ENCODE measurements at places on chromosomes 1 and 21. TPM values are rescaled to one million over a fixed set of nuclear protein-coding genes. Genes with fewer than 3 reads are reported as not detected.

KRTAP19-3 gene
- total RNA-seq: not detected

DNA sequence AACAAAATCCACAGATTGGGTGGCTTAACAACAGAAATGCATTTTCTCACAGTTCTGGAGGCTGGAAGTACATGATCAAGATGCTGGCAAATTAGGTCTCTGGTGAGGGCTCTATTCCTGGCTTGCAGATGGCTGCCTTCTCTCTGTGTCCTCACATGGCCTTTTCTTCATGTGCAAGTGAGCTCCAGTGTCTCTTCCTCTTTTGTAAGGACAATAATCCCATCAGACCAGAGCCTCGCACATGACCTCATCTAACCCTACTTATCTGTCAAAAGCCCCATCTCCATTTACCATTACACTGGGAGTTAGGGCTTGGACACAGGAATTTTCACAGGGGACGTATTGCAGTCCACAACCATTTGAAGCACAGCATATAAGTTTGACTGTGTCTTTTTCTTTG is 181.6 kb downstream of the NEGR1 start:
- no peak overlapping the region for H3K27ac ChIP-seq
- H3K4me1 ChIP-seq: no peaks in the 10 kb centered on the region
- DNase-seq: no peak
- H3K36me3 ChIP-seq: no peaks in the 10 kb centered on the region
- H3K27me3 ChIP-seq: no peaks in the 10 kb centered on the region

ZCCHC17 gene
- 39.0 TPM for total RNA-seq

- H3K27ac ChIP-seq: no peak overlapping the region
- H3K4me3 ChIP-seq: no peak overlapping the region
- H3K4me1 ChIP-seq: no peaks in the 10 kb centered on the region
Observed at GRCh38 chr1:246162560-246162959, 344.5 kb downstream of the SMYD3 start.

DNA sequence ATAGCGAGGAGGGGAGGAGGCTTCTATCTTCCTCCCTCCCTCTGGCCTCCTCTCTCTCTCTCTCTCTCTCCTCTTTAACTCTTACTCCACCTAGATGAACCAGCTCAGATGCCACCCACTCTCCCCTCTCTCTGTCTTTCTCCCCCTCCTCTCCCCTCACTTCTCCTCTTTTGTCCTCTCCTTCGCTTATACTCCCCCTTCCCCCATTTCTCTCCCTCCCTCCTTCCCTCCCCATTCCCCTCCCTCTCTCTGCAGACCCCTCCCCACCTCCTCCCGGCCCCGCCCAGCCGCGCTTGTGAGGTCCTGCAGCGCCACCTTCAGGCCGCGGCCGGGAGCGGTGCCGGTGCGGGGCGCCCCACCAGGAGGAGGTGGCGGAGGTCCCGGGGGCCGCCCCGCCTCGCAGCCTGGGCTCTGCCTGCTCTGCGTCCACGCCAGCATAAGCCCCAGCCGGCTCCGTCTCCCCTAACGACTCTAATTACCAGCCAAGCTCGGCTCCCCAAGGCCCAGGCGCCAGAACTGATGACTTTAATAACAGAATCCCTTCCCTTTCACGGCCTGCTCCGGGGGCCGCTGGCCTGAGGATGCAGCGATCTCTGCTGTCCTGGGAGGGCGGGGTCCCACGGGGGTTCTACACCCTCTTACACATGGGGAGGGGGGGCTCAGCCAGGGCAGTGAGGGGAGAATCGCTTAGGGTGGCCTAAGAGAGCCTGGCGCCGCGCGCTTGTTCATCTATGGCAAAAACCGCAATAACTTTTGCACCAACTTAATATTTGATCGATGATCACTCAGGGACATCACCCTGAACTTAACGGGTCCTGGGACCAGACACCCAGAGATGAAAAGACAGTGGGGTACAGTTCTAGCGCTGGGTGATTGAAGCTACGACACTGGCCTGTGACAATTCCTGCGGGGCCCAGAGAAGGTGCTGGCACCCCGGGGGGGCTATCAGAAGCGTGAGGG is 637.3 kb downstream of the MATN1 start:
- H3K27me3 ChIP-seq: no peaks in the 10 kb centered on the region
- H3K4me1 ChIP-seq: no peaks in the 10 kb centered on the region
- no peak overlapping the region for H3K27ac ChIP-seq
- H3K4me3 ChIP-seq: no peak overlapping the region
- no peak for DNase-seq

FAM72A gene
- total RNA-seq: 2.2 TPM

DNA sequence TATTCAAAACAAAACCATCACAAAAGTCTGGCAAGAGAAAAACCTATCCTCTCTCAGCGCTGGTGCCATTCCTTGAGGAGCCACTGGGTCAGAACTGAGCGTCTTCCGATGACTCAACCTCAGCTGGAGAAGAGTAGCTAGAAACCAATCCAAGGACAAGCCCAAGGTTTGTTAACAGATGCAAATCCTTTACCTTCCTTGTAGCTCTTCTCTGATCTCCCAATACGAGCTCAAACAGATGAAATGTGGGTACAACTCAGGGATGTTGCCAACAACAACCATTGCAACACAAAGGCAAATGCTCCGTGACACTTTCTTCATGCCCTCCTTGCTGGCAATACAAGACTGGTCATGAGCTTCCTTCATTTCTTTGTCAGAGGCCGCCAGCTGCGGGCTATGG is 337.1 kb downstream of the SIPA1L2 start:
- no peaks in the 10 kb centered on the region for H3K27me3 ChIP-seq
- H3K4me3 ChIP-seq: no peak overlapping the region
- H3K36me3 ChIP-seq: no peaks in the 10 kb centered on the region
- DNase-seq: no peak
- no peak overlapping the region for H3K27ac ChIP-seq

IL19 gene
- total RNA-seq: not detected

- H3K36me3 ChIP-seq: no peaks in the 10 kb centered on the region
- no peaks in the 10 kb centered on the region for H3K4me1 ChIP-seq
- no peak overlapping the region for H3K27ac ChIP-seq
- DNase-seq: no peak
Observed at GRCh38 chr1:234763910-234764309, 153.9 kb upstream of the IRF2BP2 start.

- no peak overlapping the region for H3K4me3 ChIP-seq
- no peak for DNase-seq
- no peak overlapping the region for H3K27ac ChIP-seq
- H3K27me3 ChIP-seq: no peaks in the 10 kb centered on the region
- H3K36me3 ChIP-seq: no peaks in the 10 kb centered on the region
- H3K4me1 ChIP-seq: no peaks in the 10 kb centered on the region
Observed at GRCh38 chr1:25973610-25974321, 24.1 kb downstream of the PAFAH2 start.

TRIM46 gene
- 1.6 TPM for total RNA-seq

OR6N1 gene
- total RNA-seq: not detected

DNA sequence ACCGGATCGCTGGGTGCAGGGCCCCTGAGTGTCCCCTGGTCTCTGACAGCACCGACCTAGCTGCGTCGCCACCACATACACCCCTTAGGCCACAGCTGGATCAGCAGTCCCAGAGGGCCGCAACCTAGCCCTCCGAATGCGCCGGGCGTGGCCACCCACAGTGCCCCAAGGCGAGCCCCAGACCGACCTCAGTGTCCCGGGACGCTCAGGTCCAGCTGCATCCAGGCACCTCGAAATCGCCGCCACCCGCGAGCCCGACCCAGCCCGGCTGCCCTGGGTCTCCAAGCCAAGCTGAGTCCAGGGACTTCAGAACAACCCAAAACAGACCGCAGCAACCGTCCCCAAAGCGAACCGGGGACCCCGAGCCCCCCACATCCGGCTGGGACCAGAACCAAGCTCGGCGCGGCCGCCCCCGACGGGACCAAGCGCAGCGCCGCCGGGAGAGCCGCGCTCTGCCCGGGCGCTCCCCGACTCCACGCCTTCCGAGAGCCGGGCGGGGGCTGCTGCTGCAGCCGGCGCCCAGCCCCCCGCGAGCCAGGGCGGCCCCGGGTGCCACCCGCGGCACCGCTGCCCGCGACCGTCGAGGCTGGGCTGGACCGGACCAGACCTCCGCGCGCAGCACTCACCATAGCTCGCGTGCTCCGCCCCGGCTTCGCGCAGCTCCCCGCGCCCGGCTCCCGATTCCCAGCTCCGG is 54.6 kb upstream of the ECE1 start:
- H3K36me3 ChIP-seq: no peaks in the 10 kb centered on the region
- peak overlapping the region; percentile 85 for H3K4me3 ChIP-seq
- H3K27me3 ChIP-seq: no peaks in the 10 kb centered on the region
- DNase-seq: no peak
- H3K4me1 ChIP-seq: peaks cover 34% of the 10 kb centered on the region
